Ovary (tissue), 10 donors: ENCODE measurements at places on chromosomes 12 and 14. TPM values are rescaled to one million over a fixed set of nuclear protein-coding genes. Genes with fewer than 3 reads are reported as not detected.

DNA sequence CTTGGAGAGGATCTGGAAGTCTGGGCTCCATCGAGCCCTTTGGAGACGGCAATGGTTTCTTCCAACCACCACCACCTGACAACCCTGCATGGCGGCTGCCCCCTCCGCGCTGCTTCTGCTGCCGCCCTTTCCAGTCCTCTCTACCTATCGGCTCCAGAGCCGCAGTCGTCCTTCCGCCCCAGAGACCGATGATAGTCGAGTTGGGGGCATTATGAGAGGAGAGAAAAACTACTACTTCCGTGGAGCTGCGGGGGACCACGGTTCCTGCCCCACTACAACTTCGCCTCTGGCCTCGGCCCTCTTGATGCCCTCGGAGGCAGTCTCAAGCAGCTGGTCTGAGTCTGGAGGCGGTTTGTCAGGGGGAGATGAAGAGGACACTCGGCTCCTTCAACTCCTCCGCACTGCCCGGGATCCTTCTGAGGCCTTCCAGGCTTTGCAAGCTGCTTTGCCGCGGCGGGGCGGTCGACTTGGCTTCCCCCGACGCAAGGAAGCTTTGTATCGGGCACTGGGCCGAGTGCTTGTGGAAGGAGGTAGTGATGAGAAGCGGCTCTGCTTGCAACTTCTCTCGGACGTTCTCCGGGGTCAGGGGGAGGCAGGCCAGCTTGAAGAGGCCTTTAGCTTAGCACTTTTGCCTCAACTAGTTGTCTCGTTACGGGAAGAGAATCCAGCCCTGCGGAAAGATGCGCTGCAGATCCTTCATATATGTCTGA lies 499 bp downstream of the TOGARAM1 start:
- DNase-seq: peak; percentile 59

DNA sequence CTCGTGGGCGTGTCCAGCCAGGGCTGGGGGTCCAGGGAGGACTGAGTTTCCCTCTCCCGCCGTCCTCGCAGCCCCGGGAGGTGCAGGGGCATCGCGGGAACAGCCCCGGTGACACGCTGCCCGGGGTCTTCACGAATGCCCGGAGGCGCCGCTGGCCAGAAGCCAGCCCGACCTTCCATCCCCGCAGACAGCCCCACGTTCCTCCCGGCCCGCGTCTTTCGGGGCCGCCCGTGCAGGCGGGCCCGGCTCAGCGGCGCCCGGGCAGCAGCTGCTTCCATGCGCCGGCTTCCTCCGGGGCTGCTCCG lies 827 bp upstream of the TEDC1 start:
- peak; percentile 80 for DNase-seq

- no peak for DNase-seq
Measured at GRCh38 chr14:68462683-68463082, 330.2 kb downstream of the ZFP36L1 start.

DNA sequence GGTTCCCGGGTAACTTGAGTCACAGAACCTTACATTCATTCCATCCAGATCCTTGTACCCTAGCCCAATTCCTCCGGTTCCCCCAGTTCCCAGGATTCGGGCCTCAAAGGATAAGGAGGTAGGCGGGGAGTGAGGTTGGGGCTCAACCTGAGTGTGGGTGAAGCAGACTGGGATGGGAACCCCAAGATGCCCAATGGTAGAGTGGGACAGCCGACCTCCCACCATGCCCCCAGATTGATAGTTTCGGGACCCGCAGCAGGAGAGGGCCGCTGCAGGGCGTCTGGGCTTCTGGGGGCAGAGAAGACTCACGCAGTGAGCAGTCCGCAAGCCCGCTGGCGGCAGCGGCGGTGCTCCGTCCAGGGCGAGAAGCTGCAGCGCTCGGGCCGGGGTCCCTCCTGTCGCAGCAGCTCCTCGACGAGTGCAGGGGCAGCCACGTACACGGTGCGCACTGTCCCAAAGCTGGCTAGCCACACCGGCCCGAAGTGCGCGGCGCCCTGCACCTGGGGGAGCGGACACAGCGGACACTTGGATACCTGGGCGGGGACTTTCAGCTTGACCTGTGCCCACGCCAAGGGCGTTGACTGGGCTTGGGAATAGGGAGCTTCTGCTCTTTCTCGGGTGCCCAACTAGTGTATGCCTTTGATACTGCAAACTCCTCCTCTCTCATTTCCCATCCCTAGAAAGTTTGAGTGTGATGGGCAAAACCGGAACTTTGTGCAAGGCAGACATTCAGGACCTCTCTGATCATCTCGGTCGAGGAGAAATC lies 997 bp downstream of the CYP27B1 start:
- no peak for DNase-seq

- DNase-seq: no peak
Measured at GRCh38 chr14:100653409-100653808, 66.2 kb upstream of the BEGAIN start.

DNA sequence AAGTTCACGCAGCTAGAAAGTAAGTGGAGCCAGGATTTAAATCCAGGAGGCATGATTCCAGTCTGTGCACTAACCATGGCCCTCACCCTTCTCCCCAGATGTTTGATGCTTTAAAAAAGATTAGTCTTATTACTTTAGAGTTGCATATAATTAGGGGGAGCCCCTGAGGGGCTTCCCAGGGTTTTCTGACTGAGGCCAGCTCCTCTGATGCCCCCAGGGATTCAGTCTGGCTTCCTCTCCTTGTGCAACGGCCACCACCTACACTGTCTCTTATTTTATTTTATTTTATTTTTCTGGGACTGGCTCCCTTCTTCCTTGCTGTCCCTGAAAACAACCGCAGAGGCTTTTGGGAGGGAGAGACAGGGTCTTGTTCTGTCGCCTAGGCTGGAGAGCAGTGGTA lies 22.6 kb downstream of the CLSTN3 start:
- DNase-seq: no peak

DNA sequence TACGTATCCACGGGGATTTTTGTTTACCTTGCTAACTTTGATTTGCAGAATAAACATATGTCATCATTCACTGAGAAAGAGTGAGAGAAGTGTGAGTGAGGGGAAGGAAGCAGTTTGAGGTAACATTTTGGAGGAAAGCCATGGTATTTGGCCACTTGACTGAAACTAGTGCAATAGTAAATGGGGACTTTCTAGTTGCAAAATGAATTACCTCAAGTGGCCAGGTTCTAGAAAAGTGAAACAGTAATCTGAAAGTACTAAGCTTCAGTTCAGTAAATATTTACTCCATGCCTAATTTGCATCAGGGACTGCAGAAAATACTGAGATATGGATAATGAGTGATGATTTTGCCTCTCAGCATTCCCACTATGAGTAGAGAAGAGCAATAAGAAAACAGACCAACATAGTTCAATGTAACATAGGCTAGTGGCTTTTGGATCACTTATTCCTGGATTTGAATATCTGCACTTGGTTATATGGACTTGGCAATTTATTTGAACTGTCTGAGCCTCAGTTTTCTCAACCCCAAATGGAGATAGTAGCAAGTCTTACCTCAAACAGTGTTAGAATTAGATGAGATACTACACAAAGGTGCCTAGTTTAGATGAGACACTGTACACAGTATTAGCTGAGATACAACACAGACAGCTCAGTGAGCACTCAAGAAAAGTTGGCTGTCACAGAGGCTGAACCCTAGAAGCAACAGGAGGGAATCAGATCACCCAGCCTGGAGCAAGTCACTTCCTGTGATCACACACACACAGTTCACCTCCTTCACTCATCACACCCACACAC lies 439.1 kb downstream of the NPAS3 start:
- DNase-seq: no peak

LHX5 gene
- total RNA-seq: not detected

USP15 gene
- 61.0 TPM for total RNA-seq

GRCh38 chr14:39034481-39035296 lies 68.3 kb downstream of the SEC23A start:
- no peak for DNase-seq

GRCh38 chr14:74438351-74438915 lies 12.4 kb upstream of the SYNDIG1L start:
- DNase-seq: no peak

KLHL33 gene
- 0.46 TPM for total RNA-seq

DNA sequence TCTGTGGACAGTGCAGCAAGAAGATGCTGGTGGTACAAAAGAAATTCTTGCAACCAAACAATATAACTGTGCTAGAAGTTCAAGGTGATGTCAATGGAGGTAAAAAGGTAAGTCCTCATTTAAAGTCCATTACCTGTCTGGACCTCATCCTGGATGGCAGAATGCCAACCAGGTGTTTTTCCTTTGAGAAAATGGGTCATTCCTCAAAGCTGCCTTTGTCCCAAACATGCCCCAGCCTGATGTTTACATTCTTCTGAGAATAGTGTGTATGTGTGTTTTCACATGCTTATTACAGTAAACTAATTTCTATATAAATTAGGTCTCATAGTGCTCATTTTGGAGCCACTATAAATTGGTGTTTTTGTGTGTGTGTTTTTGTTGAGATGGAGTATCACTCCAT lies 24.9 kb downstream of the ACTR6 start:
- DNase-seq: no peak

TAS2R8 gene
- not detected for total RNA-seq
